ENCODE measurements at places on chromosomes 1 and 21.

GRCh38 chr1:1786836-1787605 is 8.8 kb upstream of the NADK start:
- no peak for DNase-seq

DNA sequence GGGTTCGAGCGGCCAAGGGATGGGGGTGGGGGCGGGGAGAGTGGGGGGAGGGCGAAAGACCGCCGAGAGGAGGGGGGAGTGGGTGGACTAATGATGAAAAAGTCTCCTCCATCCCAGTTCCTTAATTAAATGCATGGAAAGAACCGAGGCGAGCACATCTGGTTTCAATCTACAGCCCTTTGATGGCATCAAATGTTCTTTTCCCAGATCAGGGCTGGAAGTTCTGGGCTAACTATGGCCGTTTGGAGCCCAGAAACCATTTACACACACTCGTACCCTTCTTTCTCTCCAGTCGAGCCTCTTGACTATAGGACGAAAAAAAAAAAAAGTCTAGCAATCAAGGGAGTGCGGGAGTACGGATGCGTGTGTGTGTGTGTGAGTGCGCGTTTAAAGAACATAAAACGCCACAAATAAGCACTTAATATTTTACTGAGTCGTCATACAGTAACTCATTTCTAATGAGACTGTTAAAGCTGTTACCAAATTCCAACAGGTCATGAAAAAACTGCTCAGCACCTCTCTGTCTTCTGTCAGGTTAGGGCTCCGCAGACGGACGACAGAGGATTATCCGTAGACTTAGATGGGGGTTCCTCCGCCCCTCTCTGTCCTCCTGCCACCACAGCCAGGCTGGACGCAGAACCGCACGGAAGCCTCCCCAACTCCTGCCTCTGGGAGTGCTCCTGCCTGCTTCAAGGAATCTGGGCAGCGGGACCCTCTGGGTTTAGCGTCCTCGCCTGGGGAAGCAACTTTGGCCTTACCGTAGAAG is 2.1 kb upstream of the PRRX1 start:
- DNase-seq: no peak

- no peak for DNase-seq
Observed at GRCh38 chr1:166628259-166628658, 211.0 kb upstream of the POGK start.

- no peak for DNase-seq
Observed at GRCh38 chr1:43587594-43587993, 56.9 kb downstream of the PTPRF start.

DNA sequence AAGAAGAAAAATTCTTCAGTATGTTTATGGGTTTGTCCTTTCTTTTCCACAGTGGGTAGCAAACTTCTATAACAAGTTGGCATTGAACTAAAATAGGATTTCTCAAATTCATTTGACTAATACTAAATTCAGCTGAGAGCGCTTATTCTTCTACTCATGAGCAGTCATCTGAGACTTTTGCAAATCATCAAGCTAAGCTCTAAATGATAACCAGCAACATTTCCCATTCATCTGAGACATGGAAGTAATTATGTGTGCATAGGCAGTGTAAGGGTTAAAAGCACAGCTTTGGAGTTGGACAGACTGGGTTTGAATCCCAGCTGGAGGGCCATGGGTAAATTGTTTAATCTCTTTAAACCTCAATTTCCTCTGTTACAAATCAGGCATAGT is 18.3 kb upstream of the CNR2 start:
- DNase-seq: no peak

GRCh38 chr1:63189677-63190076 is 132.7 kb upstream of the FOXD3 start:
- DNase-seq: no peak

DNA sequence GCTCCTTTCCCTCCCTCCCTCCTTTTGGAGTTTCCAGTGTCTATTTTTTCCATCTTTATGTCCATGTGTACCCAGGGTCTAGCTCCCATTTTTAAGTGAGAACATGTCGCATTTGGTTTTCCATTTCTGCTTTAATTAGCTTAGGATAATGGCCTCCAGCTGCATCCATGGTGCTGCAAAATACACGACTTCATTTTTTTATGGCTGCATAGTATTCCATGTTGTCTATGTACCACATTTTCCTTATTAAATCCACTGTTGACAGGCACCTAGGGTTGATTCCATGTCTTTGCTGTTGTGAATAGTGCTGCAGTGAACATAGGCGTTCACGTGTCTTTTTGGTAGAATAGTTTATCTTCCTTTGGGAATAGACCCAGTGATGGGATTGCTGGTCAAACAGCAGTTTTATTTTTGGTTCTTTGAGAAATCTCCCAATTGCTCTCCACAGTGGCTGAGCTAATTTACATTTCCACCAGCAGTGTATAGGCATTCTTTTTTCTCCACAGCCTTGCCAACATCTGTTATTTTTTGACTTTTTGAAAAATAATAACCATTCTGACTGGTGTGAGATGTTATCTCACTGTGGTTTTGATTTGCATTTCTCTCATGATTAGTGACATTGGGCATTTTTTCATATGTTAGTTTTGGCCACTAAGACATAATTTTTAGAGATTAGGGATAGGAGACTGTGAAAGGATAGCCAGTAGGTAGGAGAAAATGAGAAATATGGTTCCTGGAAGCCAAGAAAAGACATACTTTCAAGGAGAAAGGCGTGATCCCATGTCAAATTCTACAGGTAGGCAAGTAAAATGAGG is 50.4 kb downstream of the ADAMTS1 start:
- DNase-seq: no peak

- DNase-seq: no peak
Observed at GRCh38 chr1:31802190-31803150, 13.4 kb downstream of the SPOCD1 start.

GRCh38 chr1:52970149-52970548 is 43.1 kb downstream of the SCP2 start:
- DNase-seq: no peak

GRCh38 chr1:52571783-52572182 is 18.9 kb upstream of the TUT4 start:
- DNase-seq: no peak

- DNase-seq: no peak
Observed at GRCh38 chr21:14080040-14080763, 130.6 kb downstream of the LIPI start.

DNA sequence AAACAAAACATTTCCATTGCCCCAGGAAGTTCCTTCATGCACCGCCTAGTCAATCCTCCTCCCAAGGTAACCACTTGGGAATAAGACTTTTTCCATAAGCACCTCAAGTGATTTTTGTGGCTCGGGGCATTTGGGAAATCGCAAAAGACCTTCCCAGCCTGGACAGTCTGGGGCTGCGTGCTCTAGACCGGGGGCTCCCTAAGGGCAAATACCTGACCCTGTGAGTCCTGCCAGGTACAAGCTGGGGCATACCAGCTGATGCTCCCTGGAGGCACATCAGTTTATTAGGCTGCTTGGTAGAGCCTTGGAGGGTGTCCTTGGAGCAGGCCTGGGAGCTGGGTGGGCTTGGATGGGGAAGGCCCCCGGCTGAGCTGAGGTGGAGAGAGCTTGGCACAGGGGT is 34.4 kb downstream of the ALPL start:
- no peak for DNase-seq

DNA sequence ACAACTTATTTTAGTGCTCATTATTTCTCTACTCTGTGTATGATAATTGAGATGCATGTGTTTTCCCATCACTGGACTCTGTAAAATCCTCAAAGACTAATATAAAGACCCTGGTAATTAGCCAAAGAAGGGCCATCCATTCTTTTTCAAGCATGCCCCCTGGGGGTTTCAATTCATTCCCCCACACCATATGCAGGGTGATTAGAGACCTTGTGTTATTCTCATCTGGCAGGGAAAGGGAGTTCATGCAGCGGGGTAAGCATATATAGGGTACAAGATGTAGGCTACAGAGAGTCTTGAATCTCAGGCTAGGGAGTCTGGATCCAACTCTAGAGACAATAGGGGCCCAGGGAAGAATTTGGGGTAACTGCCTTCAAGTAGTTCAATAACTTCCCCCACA is 166.5 kb downstream of the TNR start:
- DNase-seq: no peak

DNA sequence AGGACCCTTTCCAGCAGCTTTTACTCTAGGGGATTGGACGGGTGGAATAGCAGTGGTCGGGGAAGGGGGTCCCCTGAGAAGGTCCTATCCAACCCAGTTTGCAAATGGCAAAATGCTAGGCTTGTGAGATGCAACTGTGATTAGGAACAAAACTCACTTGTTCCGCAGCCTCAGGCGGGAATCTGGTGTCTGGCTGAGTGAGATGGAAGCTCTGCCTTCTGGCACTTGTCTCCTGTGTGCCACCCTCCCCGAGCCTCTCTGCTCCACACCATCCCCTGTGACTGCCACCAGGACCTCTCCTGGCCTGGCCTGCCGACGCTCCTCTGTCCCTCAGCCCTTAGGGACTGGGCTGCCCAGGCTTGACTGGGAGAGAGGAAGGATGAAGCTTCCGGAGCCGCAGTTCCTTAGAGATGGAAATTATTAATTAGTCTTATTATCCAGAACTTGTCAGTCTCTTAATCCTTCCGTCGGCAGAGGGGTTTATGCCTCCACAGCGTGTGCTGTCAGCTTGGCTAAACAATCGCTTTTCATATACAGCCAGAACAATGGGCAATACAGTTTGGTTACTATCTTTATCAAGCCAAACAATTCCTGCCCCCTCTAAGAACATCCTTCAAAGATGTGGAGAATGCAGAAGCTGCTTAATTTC is 292.8 kb upstream of the VAMP3 start:
- DNase-seq: no peak

DNA sequence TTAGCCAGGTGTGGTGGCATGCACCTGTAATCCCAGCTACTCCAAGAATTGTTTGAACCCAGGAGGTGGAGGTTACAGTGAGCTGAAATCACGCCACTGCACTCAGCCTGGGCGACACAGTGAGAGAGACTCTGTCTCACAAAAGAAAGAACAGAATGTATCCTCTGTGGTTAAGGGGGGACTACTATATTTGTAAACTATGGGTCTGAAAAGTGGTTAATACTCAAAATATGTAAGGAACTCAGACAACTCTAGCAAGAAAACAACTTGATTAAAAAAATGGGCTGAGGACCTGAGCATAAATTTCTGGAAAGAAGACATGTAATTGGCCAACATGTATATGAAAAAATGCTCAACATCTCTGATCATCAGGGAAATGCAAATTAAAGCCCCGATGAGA is 11.2 kb downstream of the FNBP1L start:
- no peak for DNase-seq

DNA sequence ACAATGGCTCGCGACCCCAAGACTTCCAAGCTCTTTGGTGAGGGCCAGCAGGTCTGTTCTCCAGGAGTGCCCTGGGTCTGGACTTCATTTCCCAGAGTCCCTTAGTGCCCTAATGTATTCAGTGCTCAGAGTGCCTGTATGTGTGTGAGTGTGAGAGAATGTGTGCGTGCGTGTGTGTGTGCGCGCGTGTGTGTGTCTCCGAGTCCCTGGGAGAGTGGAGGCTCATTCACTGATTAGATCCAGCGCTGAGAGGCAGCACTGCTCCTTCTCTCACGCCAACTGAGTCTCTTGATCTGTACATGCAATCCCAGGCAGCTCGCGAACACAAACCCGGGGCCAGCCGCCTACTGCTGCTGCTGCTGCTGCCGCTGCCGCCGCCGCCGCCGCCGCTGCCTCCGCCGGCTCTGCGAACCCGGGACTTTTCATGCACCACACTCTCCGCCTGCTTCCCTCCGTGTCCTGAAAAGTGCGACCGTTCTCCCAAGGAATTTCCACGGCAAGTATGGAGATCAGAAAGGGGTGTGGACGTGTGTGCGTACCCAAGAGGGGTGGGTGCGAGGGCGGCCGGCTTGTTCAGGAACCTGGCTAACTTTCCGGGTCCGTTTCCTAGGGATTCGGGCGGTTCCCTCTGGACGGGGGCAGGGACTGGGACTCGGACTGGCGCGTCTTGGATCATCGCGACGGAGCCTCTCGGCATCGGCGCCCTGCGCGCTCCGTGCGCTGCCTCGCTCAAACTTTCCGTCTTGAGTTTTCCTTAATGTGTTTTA is at the start of gene RNF220:
RNF220 (plus strand) TSS at position 225 of the 767 bp plus-strand sequence.
- DNase-seq: no peak

GRCh38 chr21:26499495-26499894 is 73.6 kb downstream of the CYYR1 start:
- DNase-seq: no peak

DNA sequence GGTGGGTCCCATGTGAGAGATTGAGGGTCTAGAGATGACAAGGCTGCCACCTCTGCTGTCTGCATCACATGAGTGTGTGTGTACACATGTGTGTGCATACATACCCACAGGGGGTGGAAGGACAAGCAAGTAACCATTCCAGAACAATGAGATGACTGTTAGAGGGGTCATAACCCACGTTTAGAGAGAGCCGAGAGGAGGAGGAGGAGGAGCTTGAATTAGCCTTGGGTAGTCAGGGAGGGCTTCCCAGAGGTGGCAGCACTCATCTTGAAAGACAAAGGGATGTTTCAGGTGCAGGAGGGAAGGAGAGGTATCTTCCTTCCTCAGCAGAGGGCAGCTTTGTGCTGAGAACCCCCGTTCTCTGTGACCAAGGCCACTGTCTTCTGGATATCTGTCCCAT is 21.3 kb downstream of the TNFRSF1B start:
- DNase-seq: no peak

GRCh38 chr1:154095456-154096060 is 59.3 kb downstream of the NUP210L start:
- no peak for DNase-seq

DNA sequence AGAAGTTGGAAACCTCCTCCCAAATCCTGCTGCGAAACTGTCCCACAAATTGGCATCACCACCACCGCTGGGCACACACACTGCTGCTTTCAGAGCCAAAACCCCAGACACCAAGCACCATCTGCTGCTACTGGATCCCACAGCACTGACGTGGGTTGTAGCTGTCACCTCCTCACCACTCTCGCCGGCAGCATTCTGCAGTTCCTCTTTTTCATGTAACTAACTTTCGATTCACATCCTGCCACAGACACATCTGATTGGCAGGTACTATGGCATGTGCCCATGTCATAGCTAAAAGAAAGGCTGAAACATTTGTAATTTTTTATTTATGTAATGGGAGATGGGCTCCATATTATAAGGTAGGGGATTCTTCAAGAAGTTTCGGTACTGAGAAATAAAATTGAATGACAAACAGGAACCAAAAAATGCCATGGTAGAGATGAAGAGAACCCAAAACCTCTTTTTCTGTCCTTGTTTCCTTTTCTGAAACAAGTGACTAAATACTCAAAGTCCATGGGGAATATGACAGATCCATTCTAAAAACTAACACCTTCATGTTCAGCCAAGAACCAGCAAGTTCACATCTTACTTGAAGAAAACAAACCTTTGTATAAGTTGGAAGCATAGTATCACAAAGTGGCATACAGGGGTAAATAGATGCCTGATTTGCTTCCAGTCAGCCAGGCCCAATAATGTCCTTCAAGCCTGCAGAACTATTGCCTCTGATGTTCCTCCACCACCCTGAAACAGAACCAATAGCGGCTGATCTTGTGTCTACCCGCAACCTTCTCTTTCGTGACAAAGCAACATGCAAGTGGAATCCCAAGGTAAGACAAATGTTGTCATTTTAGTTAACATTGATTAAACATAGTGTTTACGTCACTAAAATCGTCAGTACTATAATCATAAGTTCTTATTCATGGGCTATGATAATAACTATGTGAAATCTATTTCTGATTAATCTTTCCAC is 26.6 kb upstream of the RGS13 start:
- DNase-seq: peak; percentile 7

Data from thoracic aorta (tissue), 2 donors.